ENCODE measurements at places on chromosomes 2 and 18. TPM values are rescaled to one million over a fixed set of nuclear protein-coding genes. Genes with fewer than 3 reads are reported as not detected.

The DSG2 gene
- total RNA-seq, result 3.2 TPM

The MC2R gene
- not detected for total RNA-seq

The AMER3 gene
- 26.8 TPM for total RNA-seq

The VPS54 gene
- 24.1 TPM for total RNA-seq

Data from temporal lobe (tissue), 4 donors.